Neuronal stem cell (in vitro differentiated cells): ENCODE measurements at places on chromosomes 12 and 14.

DNA sequence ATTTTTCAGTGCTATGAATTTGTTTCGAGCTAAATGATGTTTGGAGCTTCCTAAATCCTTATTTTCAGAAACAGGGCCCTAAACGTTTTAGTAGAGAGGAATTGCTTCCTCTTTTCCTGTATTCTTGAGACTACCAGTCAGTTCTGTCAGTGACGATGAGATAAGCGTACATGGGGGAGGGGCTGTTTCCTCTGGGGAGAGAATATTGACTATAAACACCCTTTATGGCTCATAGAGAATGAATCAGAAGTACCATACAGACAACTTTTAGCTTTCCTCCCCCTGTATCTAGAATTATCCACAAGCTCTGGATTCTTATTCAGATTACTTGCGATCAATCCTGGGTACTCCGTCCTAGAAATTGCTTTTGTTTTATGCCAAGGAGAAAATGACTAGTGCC is 5.1 kb downstream of the TBK1 start:
- DNase-seq = no peak

GRCh38 chr14:53001787-53002378 is 51.0 kb upstream of the FERMT2 start:
- DNase-seq = no peak

DNA sequence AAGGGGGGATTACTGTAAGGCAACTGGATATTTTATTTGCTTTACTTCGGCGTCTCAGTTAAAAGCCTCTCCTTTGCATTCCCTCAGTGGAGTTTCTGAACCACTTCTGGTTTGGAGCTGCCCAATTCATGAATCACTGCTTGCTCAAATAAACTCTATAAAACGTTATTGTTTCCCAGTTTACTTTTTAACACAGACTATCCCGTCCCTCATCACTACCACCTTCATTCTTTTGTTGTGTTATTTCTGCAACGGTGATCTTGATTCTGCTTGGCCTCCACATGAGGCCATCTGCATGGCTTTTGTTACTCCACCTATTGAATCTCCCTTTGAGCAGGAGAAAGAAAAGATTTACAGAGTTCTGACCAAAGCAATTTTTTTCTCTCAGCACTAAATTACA is 104.0 kb upstream of the PLEKHA5 start:
- DNase-seq = no peak

DNA sequence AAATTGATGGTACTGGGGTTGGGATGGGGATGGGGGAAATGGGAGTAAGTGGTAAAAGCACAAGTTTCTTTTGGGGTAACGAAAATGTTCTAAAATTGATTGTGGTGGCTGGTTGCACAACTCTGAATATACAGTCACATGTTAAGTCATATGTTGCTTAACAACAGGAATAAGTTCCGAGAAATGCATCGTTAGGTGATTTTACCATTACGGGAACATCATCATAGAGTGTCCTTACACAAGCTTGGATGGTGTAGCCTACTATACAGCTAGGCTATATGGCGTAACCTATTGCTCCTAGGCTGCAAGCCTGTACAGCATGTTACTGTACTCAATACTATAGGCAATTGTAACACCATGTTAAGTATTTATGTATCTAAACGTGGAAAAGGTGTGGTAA is 31.0 kb downstream of the ITGA7 start:
- no peak for DNase-seq

DNA sequence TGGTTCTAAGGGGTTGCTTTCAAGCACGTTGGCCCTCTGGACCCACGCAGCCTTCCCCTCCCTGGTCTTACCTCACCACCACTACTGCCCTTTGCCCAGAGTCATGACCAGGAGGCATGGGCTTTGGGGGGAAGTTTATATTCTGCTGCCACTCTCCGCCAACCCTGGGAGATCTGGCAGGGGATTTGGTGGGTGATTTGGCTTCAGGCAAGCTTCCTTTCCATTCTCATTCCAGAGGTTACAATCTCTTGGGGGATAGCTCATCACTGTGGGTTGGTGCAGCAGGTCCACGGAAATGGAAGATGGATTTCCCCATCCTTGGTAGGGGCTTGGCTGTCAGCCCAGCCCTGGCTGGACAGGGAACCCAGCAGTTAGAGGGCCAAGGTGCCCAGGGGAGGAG is 6.3 kb downstream of the PAH start:
- no peak for DNase-seq

DNA sequence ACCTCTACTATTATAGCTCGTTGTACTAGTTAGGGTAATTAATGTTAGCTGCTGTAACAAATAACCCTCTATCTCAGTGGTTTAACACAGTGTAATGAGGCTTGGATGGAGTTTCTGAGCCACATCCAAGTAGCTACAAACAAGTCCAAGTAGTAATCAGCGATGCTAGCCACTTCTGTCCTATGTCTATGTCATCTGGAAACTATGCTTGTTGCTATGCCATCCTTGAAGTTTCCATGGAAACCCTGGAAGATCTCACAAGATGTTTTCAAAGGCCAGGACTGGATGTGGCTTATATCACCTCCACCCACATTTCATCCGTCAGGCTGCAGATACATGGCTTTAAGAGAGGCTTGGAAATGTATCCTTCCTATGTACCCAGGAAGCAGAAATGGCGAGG is 422.1 kb downstream of the AACS start:
- no peak for DNase-seq

GRCh38 chr14:24695265-24696241 is 61.6 kb upstream of the GZMB start:
- DNase-seq = no peak

GRCh38 chr12:116403546-116403945 is 126.1 kb upstream of the MED13L start:
- DNase-seq = no peak
